ENCODE measurements at places on chromosomes 16 and 17.

DNA sequence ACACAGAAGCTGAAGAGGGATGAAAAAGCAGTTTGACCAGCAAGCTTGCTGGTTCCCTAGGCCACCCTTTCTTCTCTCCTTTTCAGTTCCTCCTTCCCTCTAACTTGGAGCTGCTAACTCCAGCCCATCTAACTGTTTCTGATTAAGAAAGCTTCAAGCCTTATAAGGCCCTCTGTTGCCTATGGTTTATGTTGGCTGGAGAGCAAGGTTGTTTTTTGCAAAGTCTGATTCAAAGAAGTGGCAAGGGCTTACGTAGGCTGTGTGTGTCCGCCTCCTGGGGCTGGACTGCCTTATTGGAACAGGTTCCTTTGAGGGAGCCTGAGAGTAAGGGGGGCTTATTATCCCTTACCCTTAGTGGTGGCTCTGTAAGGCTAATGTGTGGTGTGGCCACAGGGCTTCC is 7.1 kb downstream of the AKAP1 start:
- DNase-seq, result no peak

GRCh38 chr16:970386-970765 is 408 bp downstream of the LMF1 start:
- DNase-seq, result peak; percentile 56

DNA sequence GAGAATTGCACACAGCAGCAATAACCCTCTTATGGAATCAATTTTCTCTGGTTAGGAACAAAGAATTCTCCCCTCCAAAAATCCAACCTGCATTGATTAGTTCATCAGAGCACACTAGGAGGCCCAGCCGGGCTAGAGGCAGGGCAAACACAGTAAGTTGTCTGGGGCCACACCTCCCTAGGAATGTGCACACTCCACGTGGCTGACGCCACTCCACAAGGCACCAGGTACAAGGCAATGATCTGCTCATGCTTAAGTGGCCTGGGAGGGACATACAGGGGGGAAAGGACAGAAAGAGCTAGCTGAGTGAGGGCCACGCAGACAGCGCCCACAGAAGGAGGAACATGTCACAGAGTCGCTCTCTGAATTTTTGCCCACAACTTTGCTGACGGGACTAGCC is 107.6 kb downstream of the SLC39A11 start:
- DNase-seq, result no peak

- DNase-seq, result no peak
Observed at GRCh38 chr16:80408014-80408413, 132.8 kb upstream of the DYNLRB2 start.

DNA sequence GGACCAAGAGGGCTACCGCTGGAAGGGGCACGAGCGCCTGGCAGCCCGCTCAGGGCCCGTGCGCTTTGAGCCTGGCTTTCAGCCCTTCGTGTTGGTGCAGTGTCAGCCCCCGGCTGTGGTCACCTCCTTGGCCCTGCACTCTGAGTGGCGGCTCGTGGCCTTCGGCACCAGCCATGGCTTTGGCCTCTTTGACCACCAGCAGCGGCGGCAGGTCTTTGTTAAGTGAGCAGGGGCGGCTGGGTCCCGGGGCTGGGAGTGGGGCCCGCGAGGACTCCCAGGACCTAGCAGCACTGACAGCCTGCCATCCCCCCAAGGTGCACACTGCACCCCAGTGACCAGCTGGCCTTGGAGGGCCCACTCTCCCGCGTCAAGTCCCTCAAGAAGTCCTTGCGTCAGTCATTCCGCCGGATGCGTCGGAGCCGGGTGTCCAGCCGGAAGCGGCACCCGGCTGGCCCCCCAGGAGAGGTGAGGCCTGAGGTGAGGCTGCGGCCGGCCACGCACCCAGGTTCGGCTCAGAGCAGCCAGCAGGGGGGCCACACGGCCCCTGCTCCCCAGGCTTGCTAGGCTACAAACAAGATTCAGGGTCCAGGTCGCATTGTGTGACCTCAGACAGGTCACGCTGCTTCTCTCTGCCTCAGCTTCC is 17.4 kb upstream of the MYO15B start:
- no peak for DNase-seq
